ENCODE measurements at places on chromosomes 5 and 9. TPM values are rescaled to one million over a fixed set of nuclear protein-coding genes. Genes with fewer than 3 reads are reported as not detected.

Gene TICAM2
- 4.9 TPM for total RNA-seq

Gene ATG10
- 4.6 TPM for total RNA-seq

Gene ENTPD2
- total RNA-seq, result 1.5 TPM

Gene ORM1
- 0.30 TPM for total RNA-seq

Gene SLCO6A1
- not detected for total RNA-seq

Gene SLC45A2
- not detected for total RNA-seq

Gene HSPB3
- 0.58 TPM for total RNA-seq

Gene RNF183
- 1.3 TPM for total RNA-seq

Gene LCN15
- not detected for total RNA-seq

Gene DPH7
- 32.4 TPM for total RNA-seq

Gene PTPDC1
- 9.5 TPM for total RNA-seq

Gene TLE1
- total RNA-seq, result 25.8 TPM

Gene KIF4B
- total RNA-seq, result not detected

Gene UBQLN1
- 105 TPM for total RNA-seq

Gene GOLGA2
- 117 TPM for total RNA-seq

Gene PCSK1
- 0.11 TPM for total RNA-seq

Gene IFNA13
- total RNA-seq, result not detected

Gene PCDHGA7
- 5.4 TPM for total RNA-seq

Gene PCDHGA9
- 11.7 TPM for total RNA-seq

Gene GRM6
- total RNA-seq, result not detected

Gene ABO
- 18.1 TPM for total RNA-seq

Gene DNM1
- total RNA-seq, result 3.1 TPM

Gene MAMDC4
- total RNA-seq, result 31.4 TPM

Gene CXXC5
- 10.1 TPM for total RNA-seq
